Activated T-helper 2 cell treated with anti-CD3 and anti-CD28 coated beads, Interferon-gamma antibody, Interleukin-2, Interleukin-4, amounts not matched to agents 10 μg/mL and 5 μg/mL and 100 μg/mL, durations not matched to agents 14 hours and 24 hours and 36 hours (primary cell): ENCODE measurements at places on chromosomes 2 and 18. TPM values are rescaled to one million over a fixed set of nuclear protein-coding genes. Genes with fewer than 3 reads are reported as not detected.
A peak's percentile ranks its signal among the peaks of the same experiment; 100 is the strongest.

The MAL gene
- 101 and 117 TPM in 2 replicates for total RNA-seq

The UCN gene
- total RNA-seq = 0.94 and 1.3 TPM in 2 replicates

The GAREM1 gene
- total RNA-seq = not detected in 2 replicates

GRCh38 chr2:232854082-232854481 is 16.0 kb upstream of the SNORC start:
- H3K27me3 ChIP-seq = no peaks in the 10 kb centered on the region
- H3K27ac ChIP-seq = no peak overlapping the region
- no peak for DNase-seq
- peaks cover 66% of the 10 kb centered on the region for H3K36me3 ChIP-seq
- H3K4me1 ChIP-seq = peaks cover 2% of the 10 kb centered on the region

- no peaks in the 10 kb centered on the region for H3K4me1 ChIP-seq
- no peaks in the 10 kb centered on the region for H3K36me3 ChIP-seq
- no peaks in the 10 kb centered on the region for H3K27me3 ChIP-seq
Observed at GRCh38 chr2:63122921-63123320, 72.3 kb downstream of the OTX1 start.

DNA sequence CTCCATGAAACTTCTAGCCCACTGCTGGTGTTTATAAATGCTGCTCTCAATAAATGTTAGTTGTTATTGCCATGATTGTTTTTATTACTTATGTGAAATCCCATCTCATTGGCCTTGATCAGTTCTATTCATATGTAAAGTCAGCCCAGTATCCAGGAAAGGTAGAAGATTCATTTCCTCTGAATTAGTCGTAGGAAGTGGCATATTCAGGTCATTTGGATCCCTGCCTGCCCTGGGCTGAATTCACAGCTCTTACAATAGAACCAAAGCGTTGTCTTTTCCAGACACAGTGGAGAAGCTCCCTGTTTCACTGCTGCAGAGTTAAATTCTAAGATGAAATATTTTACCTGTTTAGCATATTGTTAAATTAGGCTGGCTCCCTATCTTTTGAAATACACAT is 70.3 kb downstream of the MAIP1 start:
- H3K4me3 ChIP-seq = no peak overlapping the region
- DNase-seq = no peak
- H3K4me1 ChIP-seq = no peaks in the 10 kb centered on the region
- no peaks in the 10 kb centered on the region for H3K36me3 ChIP-seq

DNA sequence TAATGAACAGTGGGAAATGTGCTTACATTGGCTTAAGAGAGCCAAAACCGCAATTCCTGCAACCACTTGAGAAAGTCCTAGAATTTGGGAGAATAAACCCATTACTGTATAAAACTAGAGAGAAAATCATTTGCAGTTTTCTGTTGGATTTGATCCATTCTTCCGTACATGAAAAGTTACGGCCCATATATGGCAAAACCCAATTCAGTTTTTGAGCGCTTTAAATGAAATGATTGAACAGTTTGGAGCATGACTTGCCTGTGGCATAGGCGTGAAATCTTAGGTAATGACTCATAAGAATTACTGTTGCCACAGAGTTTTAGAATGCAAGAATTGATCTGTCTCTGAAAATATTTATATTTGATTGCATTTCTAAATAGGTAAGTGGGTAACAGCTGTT is 52.0 kb downstream of the PHLPP1 start:
- H3K36me3 ChIP-seq = peaks cover 20% of the 10 kb centered on the region
- H3K4me1 ChIP-seq = peaks cover 48% of the 10 kb centered on the region
- H3K4me3 ChIP-seq = no peak overlapping the region
- no peaks in the 10 kb centered on the region for H3K27me3 ChIP-seq
- H3K27ac ChIP-seq = peak overlapping the region; percentile 13

DNA sequence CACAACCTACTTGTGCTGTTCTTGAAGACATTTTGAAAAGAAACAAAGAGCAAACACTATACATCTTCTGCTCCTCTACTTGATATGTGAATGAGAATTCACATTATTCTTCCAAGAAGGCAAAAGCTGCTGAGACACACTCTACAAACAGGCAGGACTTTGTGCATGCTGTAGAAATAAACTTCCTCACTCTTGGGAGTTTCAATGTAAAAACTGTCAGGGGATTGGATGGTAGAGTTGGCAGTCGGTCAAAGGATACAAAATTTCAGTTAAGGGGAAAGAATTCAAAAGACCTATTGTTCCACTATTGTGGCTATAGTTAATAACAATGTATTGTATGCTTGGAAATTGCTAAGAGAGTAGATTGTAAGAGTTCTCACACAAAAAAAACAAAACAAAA is 196.3 kb downstream of the MC4R start:
- DNase-seq = no peak
- no peak overlapping the region for H3K27ac ChIP-seq
- no peaks in the 10 kb centered on the region for H3K27me3 ChIP-seq
- H3K4me3 ChIP-seq = no peak overlapping the region

DNA sequence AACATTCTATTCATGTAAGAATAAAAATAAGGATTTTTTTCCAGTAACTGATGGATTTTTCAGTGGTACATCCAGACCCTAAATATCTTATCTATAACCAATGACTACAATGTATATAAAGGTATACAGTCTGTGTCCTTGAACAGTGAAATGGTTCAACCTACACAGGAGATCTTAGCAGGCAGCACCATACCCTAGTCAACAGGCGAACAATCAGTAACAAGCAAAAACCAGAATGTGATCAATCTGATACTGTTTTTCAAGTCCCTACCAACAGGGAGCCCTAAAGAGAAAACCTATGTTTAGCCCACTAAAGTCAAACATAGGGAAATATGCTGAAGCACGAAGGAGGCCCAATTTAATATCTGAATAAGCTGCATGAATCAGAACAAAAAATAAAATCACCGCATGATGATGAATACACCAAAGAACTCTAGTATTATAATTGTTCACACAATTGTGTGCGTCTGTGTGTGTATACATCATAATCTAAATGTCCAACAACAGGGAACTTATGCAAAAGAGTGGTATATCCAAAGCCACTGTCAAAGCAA is 26.0 kb downstream of the PTPN2 start:
- H3K27me3 ChIP-seq = no peaks in the 10 kb centered on the region
- H3K36me3 ChIP-seq = peaks cover 55% of the 10 kb centered on the region
- H3K27ac ChIP-seq = no peak overlapping the region
